ENCODE measurements at places on chromosomes 7 and 10. TPM values are rescaled to one million over a fixed set of nuclear protein-coding genes. Genes with fewer than 3 reads are reported as not detected.

GRCh38 chr10:44028384-44029137 lies 356.3 kb downstream of the CXCL12 start:
- ATAC-seq, result no peak

GRCh38 chr7:43584195-43584586 lies 1.3 kb downstream of the STK17A start:
- ATAC-seq, result peak; percentile 2

DNA sequence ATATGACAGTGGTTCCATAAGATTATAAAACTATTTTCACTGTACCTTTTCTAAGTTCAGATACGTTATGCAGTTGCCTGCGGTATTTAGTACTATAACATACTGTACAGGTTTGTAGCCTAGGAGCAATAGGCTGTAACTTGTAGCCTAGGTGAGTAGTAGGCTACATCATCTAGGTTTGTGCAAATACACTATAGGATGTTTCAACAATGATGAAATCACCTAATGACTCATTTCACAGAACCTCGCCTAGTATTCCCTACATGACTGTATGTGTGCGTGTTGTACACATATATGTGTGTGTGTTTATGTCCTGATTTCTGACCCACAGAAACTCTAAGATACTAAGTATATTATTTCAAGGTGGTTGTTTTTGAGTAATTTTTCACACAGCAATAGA lies 139.0 kb downstream of the HERPUD2 start:
- peak; percentile 98 for ATAC-seq

GRCh38 chr7:2024567-2024918 lies 208.2 kb downstream of the MAD1L1 start:
- ATAC-seq, result no peak

DNA sequence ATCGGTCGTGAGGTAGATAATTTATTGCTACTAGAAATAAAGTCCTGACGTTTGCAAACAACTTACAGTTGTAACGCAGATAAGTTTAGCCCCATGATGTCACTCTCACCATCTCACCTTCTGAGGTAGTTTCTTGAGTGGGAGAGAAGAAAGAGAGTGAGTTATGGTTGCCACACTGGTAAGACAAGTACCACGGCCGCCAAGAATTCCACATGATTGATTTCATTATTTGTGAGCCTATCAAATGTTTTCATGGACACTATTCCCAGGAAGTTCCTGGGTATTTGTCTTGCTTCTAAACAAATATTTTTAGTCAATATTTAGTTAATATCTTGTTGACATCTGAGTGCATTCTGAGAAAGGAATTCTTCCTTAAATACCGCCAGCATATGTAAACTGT lies 339.4 kb upstream of the KIAA1217 start:
- ATAC-seq, result no peak

GRCh38 chr7:69246758-69247157 lies 351.5 kb upstream of the AUTS2 start:
- no peak for ATAC-seq

DNA sequence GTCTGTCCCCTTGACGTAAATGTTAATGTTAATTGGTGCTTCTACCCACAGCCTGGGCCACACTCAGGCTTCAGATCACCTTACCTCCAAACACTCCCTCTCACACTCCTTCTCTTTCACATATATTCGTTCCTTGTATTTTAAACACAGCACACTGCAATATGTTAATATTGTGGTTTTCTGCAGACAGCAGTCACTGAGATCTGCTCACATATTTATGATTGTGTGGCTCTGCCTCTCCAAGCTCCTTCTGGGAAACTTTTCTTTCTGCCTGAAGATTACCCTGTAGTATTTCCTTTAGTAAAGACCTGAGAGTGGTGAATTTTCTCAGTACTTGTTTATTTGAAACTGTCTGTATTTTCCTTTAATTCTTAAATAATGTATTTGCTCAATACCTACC lies 104.7 kb downstream of the VWC2 start:
- ATAC-seq, result no peak

DNA sequence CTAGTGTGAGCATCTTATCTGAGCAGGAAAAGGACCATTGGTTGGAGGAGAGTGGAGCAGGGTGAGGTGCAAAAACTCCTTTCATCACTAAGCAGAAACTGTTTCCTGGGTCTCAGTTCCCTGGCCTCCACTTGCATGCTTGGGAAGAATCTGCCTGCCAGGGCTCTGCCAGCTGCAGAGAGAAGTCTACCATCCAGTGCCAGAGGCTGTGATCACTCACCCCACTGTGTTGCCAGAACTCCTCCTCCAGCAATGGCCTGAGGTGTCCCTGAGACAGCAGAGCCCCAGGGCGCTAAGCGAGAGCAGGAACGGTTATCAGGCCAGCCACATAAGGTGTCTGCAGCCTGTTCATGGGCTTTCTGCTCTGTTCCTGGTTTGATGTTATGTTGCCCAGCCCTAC lies 991.4 kb downstream of the CCSER2 start:
- no peak for ATAC-seq

DNA sequence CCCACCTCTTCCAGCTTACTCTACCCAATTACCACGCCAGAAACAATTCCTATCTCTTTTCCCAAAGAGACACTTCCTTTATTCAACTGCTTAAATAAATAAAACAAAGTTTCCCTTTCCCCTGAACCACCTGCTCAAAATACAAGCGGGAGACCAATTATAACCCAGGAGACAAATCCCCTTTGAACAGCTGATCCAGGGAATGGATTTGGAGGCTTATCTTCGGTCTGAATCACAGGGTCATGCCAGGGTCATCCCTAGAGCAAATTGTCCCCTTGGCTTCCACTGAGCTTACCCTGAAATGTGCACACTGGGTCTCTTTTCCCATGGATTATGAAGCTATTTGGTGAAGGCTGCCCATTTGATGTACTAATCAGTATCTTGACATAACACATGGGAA lies 99.9 kb upstream of the JAZF1 start:
- ATAC-seq, result no peak

GRCh38 chr7:150848561-150849115 lies 3.7 kb upstream of the AOC1 start:
- no peak for ATAC-seq

- ATAC-seq, result no peak
These were observed 88.4 kb upstream of the SLC25A13 start for GRCh38 chr7:96410126-96410839.

GRCh38 chr7:66335318-66335717 lies 130.2 kb downstream of the TPST1 start:
- ATAC-seq, result peak; percentile 90

- no peak for ATAC-seq
These were observed 118.3 kb downstream of the KLF6 start for GRCh38 chr10:3666525-3667302.

DNA sequence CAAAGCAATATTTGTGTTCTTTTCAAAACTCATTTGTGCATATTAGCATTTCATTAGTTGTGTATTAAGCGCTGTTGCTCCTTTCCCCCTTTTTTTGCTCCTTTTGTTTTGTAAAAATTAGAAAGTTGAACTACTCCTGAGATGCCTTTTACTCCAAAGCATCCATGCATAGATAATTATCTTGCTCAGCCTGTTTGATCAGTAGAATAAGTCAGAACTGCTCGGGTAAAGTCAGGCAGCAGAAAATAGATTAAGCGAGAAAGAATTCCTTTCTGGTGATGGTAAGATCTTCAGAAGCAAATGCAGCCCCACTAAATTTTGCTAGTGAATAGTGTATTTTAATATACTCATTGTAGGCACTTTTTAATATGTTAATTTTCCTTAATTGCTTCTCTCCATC lies 227.1 kb downstream of the TEX36 start:
- no peak for ATAC-seq

- no peak for ATAC-seq
These were observed 187.2 kb downstream of the VTI1A start for GRCh38 chr10:112634096-112634830.

GRCh38 chr10:92742331-92743228 lies 52.8 kb downstream of the HHEX start:
- ATAC-seq, result peak; percentile 68

GRCh38 chr7:112101201-112101846 lies 104.9 kb downstream of the DOCK4 start:
- no peak for ATAC-seq

DNA sequence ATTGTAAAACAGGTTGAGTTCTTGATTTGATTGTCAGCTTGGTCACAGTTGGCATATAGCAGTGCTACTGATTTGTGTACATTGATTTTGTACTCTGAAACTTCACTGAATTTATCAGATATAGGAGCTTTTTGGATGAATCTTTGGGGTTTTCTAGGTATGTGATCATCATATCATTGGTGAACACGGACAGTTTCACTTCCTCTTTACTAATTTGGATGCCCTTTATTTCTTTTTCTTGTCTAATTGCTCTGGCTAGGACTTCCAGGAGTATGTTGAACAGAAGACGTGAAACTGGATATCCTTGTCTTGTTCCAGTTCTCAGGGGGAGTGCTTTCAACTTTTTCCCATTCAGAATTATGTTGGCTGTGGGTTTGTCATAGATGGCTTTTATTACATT lies 86.9 kb downstream of the EXOC4 start:
- ATAC-seq, result no peak

DNA sequence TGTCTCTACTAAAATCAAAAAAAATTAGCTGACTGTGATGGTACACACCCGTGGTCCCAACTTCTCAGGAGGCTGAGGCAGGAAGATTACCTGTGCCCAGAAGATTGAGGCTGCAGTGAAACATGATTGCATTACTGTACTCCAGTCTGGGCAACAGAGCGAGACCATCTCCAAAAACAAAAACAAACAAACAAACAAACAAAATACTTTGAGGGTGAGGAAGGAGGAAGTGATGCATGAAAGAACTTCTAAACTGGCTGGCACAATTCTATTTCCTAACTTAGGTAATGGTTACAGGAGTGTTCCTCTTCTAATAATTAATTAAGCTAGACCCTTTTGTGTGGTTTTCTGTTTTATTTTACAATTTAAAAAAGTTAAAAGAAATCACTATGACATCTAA lies 15.5 kb downstream of the WAPL start:
- no peak for ATAC-seq

GRCh38 chr7:31720366-31720765 lies 33.4 kb downstream of the PPP1R17 start:
- no peak for ATAC-seq

- ATAC-seq, result no peak
These were observed 29.9 kb downstream of the AP5Z1 start for GRCh38 chr7:4805110-4805983.

DNA sequence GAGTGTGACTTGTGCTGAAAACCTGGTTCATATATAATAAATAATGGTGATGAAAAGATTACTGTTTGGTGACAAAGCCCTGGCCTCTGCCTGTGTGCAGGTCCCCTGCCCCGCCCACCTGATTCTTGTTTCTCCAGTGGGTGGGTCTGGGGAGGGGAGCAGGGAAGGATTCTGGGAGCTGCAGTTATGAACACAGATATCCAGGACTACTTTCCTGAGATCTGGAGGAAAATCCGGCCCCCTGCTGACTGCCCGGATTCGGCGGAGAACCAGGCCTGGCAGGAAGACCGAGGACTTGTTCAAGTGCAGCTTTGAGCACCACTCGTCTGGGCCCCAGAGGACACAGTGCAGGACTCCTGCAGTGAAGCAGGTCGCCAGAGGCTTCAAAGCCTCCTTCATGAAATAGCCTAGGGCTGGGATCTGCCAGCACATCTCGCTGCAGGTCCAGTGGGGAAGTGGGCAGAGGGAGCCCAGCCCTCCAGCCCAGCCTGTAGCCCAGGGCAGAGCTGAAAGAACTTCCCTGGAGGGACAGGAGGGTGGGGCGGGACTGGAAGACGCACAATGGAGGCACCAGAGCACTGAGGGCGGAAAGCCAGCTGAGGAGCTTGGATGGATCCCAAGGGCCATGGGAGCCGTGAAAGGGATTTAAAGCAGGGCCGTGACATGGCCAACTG lies 7.0 kb downstream of the ATP6V0E2 start:
- ATAC-seq, result no peak

DNA sequence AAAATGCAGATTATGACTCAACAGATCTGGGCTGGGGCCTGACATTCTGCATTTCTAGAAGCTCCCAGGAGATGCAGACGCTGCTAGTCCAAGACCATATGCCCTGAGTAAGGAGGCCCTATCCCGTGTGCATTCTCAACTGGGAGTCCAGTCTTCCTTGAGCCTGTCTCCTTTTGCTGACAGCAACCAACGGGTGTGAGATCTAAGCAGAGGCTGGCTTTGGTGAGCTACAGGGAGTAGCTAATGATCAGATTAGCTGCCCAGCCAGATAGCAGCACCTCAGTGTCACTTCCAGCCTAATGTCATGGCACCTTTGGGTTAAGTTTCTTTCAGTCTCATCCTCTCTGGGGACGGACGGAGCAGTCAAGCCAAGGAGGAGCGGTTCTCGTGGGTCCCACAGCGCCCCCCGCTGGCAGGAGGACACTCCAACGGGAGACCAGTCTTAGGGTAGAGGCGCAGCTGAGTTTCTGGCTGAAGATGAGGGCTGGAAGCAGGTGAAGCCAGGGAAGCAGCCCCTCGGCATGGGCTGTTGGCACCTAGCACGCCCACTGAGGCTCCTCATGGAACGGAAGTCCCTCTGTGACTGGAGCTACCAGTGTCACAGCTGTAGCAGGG lies 154.0 kb downstream of the CCDC3 start:
- no peak for ATAC-seq

- no peak for ATAC-seq
These were observed 13.9 kb upstream of the ADO start for GRCh38 chr10:62790571-62790970.

GRCh38 chr10:71600849-71601248 lies 118.7 kb downstream of the C10orf105 start:
- no peak for ATAC-seq

The ZMIZ2 gene
- 34.0 TPM for total RNA-seq

The HMX3 gene
- total RNA-seq, result not detected

The CTAGE15 gene
- 1.4 TPM for total RNA-seq

The FGL2 gene
- 1.6 TPM for total RNA-seq

The TDRD1 gene
- not detected for total RNA-seq

The TEX47 gene
- total RNA-seq, result not detected

The BHLHA15 gene
- 0.76 TPM for total RNA-seq

The ADAM22 gene
- total RNA-seq, result 0.24 TPM

The PDE6C gene
- not detected for total RNA-seq

The NKX2-3 gene
- 0.12 TPM for total RNA-seq

The ELN gene
- total RNA-seq, result 4.9 TPM

The AEBP1 gene
- 6.7 TPM for total RNA-seq
